ENCODE measurements at places on chromosomes 3 and 15. TPM values are rescaled to one million over a fixed set of nuclear protein-coding genes. Genes with fewer than 3 reads are reported as not detected.

GRCh38 chr3:2714834-2715233, 395.3 kb downstream of the IL5RA start:
- no peaks in the 10 kb centered on the region for H3K27me3 ChIP-seq
- H3K4me1 ChIP-seq, result no peaks in the 10 kb centered on the region
- H3K27ac ChIP-seq, result no peak overlapping the region
- H3K4me3 ChIP-seq, result no peak overlapping the region
- DNase-seq, result no peak

DNA sequence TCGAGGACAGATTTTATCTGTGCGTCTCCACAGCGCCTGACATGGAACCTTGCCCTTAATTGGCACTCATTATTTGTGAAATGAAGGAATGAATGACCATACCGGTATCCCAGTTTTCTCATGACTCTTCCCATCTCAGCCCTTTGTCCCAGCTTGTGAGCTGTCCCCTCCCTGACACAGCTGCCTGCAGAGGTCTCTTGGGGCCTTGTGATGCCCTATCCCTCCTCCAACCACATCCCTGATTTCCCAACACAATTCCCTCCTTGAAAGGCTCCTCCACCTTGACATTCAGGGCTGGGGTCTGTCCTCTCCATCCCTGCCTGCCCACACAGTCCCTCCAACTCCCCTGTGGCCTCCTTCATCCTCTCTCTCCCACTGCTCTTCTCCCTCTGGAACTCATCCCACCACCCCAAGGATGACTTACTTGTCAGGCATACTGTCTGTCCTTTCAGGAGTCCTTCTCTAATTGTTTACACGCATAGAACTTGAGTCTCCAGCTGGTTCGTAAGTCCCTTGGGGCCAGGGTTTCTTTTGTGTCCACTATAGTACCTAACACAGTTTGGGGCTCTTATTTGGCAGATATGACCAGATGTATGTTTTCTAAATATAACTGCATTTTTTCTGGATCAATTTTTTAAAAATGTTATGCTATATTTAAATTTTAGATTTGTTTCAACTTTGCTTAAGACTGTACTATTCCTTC, 35.6 kb upstream of the FILIP1L start:
- no peaks in the 10 kb centered on the region for H3K27me3 ChIP-seq
- H3K36me3 ChIP-seq, result peaks cover 38% of the 10 kb centered on the region
- no peak for DNase-seq
- H3K27ac ChIP-seq, result no peak overlapping the region

DNA sequence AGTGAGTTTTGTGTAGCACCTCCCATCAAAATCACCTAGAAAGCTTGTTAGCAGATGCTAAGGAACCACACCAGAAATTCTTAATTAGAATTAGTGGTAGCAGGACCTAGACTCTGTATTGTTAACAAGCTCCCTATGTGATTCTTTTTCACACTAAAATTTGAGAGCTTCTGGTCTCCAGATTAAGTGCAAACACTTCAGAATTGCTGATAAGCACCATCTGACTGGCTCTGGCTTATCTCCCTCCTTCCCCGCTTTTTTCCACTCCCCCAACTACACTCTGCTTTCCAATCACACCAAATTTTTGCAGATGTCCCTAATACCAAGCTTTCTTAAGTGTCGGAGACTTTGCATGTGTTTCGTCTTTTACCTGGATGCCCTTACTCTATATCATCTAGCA, 410.1 kb upstream of the DPH6 start:
- no peak overlapping the region for H3K27ac ChIP-seq
- no peak overlapping the region for H3K4me3 ChIP-seq
- H3K4me1 ChIP-seq, result no peaks in the 10 kb centered on the region
- DNase-seq, result no peak
- H3K27me3 ChIP-seq, result peaks cover 2% of the 10 kb centered on the region

- H3K4me1 ChIP-seq, result no peaks in the 10 kb centered on the region
- no peak for DNase-seq
- H3K36me3 ChIP-seq, result peaks cover 60% of the 10 kb centered on the region
- no peak overlapping the region for H3K27ac ChIP-seq
- H3K4me3 ChIP-seq, result no peak overlapping the region
Measured at GRCh38 chr15:57720867-57721266, 14.4 kb downstream of the POLR2M start.

- H3K36me3 ChIP-seq, result no peaks in the 10 kb centered on the region
- H3K4me3 ChIP-seq, result no peak overlapping the region
- DNase-seq, result no peak
- H3K4me1 ChIP-seq, result no peaks in the 10 kb centered on the region
- peaks cover 5% of the 10 kb centered on the region for H3K27me3 ChIP-seq
Measured at GRCh38 chr3:123688241-123688747, 103.4 kb upstream of the HACD2 start.

DNA sequence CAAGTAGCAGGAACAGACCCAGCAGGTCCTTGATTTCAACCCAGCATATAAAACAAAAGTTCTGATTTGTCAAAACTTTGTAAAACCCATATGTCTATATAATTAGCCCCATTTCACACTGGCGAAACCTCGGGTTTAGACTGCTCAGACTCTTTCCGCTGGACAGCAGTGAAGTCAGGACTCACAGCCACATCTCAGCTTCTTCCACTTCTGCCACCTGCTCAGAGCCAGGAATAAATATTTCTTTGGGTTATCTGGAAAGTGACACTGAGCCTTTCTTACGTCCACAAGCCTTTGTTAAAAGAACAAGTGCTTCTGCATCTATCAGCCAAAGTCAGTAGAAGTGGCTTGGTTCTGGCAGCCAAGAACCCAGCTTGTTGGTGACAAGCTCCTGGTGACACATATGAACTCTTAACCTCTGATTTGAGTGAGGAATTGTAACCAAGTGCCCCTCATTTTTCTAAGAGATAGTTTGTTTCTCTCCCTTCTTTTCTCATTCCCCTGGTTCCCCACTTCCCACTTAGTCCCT, 118.1 kb upstream of the CHD2 start:
- H3K36me3 ChIP-seq, result peaks cover 15% of the 10 kb centered on the region
- DNase-seq, result no peak
- no peaks in the 10 kb centered on the region for H3K27me3 ChIP-seq
- no peaks in the 10 kb centered on the region for H3K4me1 ChIP-seq
- no peak overlapping the region for H3K4me3 ChIP-seq
- H3K27ac ChIP-seq, result no peak overlapping the region

The MTHFS gene
- total RNA-seq, result 33.6 TPM

The VIPR1 gene
- 122 TPM for total RNA-seq

The ZCWPW2 gene
- total RNA-seq, result 1.0 TPM

The SLC35G2 gene
- total RNA-seq, result not detected

Data from naive thymus-derived CD8-positive, alpha-beta T cell (primary cell).